ENCODE measurements at places on chromosomes 3 and 15.

- DNase-seq: no peak
These were observed 462 bp downstream of the EDEM1 start for GRCh38 chr3:5187920-5188418.

- no peak for DNase-seq
These were observed 267.4 kb upstream of the HES1 start for GRCh38 chr3:193868590-193868989.

GRCh38 chr3:105436687-105437086 is 70.0 kb downstream of the ALCAM start:
- DNase-seq: no peak

- DNase-seq: no peak
These were observed 214.5 kb downstream of the MECOM start for GRCh38 chr3:169449012-169449411.

DNA sequence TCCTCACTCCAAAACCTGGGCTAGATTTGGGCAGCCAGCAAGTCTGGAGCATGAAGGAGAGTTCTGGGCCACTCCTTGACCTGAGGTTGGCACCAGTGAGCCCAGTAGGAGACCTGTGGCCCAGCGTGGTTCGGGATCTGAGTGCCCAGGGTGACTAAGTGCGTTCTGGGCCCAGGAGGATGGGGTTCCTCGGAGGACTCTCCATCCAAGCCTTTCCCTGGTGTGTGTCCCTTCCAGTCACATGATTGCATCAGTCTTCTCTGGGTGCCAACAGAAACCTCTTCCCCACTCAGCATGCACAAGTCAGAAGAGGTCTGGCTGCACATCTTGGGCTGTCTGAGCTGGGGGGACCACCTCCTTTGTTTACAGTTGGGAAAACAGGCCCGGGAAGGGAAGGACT is 14.9 kb downstream of the TMEM43 start:
- no peak for DNase-seq

- no peak for DNase-seq
These were observed 227.4 kb upstream of the AZI2 start for GRCh38 chr3:28575746-28576613.

DNA sequence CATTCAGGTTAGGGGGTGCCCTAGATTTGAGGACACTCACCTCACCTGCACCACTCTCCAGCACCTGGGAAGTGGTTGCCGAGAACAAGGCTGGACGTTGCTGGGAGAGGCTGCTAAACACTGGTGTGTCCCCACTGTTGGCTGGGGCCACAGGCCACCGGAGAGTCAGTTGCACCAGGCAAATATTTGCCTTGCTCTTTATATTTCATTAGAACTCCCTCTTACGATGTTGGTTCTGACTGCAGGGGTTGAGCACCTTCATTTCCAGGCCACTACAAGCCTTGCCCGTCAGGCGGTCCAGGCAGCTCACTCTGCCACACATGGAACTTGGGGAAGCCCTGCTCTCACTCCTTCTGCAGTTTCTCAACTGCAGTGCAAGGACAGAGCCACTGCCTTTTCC is 30.7 kb downstream of the HCN4 start:
- DNase-seq: no peak

DNA sequence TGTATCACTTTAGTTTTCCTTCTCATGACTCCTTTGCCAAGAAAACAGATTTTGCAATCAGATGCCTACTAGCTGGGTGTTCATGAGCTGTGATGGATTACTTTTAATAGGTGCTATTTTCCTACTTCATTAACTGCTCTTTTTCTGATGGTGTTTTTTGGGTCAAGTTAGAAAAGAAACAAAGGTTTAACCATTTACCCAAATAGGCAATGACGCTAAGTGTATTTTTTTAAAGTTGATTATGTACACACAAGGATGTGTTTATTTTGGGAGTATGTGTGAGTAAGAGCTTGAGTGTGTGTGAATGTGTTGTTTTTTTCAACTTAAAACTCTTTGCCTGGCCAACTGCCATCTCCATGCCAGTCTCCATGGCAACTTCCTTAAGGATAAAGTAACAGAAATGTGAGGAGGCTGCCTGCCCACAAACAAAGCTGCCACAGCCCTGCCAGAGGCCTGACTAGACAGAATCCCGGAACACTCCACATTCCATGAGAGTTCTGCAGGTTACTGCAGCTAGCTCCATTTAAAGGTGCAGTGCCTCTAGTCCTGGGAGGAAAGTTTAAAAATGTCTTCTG is 215.6 kb upstream of the RBMS3 start:
- DNase-seq: peak; percentile 12

- no peak for DNase-seq
These were observed 21.1 kb downstream of the C3orf62 start for GRCh38 chr3:49255718-49256511.

DNA sequence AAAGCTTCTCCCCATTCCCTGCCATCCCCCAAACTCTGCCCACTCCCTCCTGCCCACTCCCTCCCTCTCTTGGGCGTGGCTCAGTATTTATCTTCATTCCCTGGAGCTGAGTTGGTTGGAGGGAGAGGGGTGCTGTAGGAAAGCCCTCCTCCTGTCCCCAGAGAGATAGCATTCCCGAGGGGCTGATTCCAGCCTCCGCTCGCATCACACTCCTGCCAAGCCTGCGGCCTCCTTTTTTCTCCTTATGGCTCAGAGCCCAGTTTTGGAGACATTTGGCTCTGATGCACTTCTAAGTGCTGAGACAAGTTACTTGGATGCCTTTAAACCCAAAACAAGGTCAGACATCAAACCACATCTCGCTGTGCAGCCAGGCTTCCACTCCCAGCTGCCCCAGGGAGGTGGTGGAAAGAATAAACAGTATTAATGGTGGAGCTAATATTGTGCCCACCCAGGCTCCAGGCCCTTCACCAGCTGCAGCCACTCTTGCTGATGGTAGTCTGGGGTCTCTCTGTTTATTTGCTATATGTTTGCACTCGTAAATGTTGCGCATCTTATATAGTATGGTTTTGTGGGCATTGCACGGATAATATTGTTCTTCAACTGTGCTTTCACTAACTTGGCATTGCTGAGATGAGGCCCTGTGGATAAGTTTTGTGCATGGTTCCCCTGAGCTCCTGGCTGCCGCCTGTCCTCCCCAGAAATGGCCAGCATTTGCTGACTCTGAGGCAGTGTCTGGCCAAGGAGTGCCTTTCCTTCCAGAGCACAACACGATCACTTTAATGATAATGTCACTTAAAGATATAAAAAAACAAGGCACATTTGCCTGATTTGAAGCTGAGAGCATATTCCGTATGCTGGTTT is 157.2 kb downstream of the LRRC28 start:
- no peak for DNase-seq

DNA sequence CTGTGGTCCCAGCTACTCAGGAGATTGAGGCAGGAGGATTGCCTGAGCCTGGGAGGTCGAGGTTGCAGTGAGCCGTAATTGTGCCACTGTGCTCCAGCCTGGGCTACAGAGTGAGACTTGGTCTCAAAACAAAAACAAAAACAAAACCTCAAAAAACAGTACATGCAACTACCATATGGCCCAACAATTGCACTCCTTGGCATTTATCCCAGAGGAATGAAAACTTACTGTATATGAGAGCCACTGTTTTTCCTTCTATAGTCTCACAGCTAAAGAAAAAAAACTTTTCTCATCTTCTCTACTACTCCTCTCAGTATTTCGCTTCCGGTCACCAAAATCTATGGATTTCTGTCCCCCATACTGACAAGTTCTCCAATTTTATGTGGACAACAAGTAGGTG is 84.3 kb downstream of the FLNB start:
- no peak for DNase-seq

- no peak for DNase-seq
These were observed 149.9 kb downstream of the OR4M2 start for GRCh38 chr15:22229990-22230819.

DNA sequence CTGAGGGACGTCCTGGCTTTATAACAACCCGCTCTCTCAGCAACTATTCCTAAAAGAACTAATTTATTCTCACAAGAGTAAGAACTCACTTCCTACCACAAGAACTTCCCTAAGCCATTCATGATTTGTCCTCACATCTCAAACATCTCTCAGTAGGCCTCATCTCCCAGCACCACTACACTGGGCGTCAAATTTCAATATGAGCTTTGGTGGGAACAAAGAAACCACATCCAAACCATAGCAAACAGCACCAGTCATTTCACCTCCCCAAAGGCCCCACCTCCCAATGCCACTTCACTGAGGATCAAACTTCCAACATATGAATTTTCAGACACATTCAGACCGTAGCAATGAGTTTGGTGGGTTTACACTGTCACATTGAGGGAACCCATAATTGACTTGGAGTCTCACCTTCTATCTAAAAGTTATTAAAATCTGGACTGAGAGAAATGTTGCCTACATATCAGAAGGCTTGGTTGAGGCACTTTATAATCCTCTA is 116.4 kb upstream of the AGBL1 start:
- no peak for DNase-seq

DNA sequence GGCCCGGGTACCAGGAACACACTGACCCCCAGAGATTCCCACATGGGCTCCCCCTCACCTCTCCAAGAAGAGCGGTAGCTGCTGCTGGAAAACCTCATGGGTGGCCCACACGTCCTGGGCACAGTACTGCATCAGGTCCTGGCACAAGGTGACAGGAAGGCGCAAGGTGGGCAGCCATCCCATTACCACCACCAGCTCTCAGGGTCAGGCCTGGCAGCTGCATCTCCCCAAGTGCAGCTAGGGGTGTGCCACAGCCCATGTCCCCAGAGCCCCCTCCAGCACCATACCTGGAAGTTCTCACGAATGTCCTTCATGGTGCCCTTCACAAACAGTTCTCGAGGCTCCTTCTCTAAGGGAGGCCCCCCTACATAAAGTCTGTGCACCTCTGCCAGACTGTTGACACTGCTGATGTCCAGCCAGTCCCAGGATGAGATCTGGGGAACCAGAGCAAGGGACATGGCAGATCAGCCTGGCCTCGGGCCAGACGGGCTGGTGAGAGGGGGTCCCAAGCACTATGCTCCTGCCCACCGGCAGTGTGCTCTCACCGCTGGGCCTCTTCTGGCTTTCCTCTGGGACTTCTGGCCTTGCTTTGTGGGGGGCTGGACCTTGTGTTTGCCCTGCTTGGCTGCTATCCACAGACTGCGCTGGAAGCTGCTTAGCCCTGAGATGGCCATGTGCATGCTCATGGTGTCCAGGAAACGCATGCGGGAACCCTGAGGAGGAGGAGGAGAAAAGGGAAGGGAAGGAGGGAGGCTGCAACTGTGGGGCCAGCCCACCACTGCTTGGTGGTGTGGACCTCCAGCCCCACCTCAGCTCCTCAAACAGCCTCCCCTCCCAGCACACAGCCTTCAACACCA is 6.0 kb downstream of the POLG start:
- no peak for DNase-seq

DNA sequence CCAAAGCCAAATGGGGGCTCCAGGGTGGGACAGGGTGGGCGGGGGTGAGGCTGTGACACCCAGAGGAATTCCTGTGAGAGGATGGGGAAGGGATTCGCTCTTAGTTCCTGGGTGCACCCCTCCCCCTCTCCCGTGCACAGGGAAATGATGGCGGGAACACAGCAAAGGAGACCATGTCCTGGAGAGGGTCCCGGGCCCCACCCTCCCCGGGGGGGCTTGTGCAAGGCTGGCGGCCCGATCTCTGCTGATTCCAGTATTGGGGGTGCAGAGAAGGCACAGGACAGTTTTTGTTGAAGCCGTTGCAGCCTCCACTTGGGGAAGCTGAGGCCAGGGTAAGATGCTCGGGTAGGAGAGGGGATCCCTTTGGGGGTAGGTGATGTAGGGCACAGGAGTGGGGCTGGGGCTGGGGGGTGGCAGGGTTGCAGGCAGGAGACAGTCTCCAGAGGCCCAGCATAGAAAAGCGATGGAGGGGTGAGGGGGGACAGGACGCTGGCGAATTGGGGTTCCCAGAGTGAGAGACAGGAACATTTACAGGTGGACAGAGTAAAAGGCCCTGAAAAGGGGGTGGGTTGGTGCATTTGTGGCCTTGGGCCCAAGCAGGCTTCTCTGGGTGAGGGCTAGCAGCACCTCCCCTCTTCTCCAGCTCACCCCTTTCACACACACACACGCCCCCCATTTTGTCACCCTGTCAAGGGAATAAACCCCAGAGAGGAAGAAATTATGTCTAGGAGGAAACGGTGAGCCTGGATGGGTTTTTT is 38.5 kb downstream of the HMCES start:
- no peak for DNase-seq

GRCh38 chr15:48722764-48723661 is 77.5 kb upstream of the FBN1 start:
- no peak for DNase-seq

DNA sequence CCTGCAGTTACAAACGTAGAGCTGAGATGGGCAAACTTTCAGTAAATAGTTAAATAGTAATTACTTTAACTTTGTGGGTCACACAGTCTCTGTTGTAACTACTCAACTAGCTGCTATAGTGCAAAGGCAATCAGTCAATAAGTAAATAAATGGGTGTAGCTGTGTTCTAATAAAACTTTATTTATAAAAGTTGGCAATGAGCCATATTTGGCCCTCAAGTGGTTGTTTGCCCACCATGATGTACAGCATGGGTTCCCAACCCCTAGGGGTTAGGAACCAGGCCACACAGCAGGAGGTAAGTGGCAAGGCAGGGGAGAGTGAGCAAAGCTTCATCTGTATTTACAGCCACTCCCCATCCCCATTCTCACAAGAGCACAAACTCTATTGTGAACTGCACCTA is 44.9 kb upstream of the CHRM5 start:
- DNase-seq: no peak

GRCh38 chr3:79081335-79081734 is 686.5 kb downstream of the ROBO1 start:
- no peak for DNase-seq

- no peak for DNase-seq
These were observed 16.0 kb downstream of the ACTR8 start for GRCh38 chr3:53865732-53866499.

- DNase-seq: no peak
These were observed 10.7 kb downstream of the ATP13A5 start for GRCh38 chr3:193367868-193368267.

GRCh38 chr3:23874359-23875112 is 42.3 kb downstream of the NKIRAS1 start:
- DNase-seq: no peak
